G401 (cell line): ENCODE measurements at places on chromosomes 6 and 20.

DNA sequence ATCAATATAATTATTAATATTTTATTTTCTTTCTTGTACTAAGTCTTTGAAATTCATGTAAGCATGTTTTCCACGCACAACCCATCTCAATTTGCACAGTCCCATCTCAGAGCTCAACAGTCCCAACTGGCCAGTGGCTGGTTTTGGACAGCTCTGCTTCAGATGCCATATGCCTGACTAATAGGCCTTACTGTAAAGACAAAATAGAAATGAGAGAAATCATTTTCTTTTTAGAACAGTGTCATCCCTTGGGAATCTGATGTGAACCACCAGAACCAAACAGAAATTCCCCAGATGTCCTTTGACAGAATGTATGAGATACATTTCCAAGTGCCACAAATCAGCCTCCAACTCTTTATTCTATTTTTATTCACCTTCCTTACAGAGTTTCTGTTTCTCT, 338.9 kb downstream of the ESR1 start:
- no peak for DNase-seq

DNA sequence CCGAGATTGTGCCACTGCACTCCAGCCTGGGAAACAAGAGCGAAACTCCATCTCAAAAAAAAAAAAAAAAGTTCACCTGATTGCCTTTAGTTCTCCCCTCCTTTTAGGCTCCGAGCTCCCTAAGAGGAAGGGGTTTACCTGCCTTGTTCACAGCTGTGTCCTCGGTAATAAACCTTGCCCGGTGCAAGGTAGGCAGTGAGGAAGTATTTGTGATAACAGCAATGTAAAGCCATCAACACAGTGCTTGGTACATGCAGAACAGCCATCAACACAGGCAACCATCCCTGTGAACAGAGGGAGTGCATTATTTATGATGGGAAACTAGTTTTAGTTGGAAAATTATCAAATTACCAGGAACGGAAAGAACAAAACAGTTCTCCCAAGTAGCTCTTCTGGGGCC, 1.8 kb upstream of the SPO11 start:
- DNase-seq = no peak

- no peak for DNase-seq
Measured at GRCh38 chr20:37627060-37627766, 66.6 kb upstream of the CTNNBL1 start.

- DNase-seq = no peak
Measured at GRCh38 chr6:53629120-53629477, 36.5 kb downstream of the KLHL31 start.

DNA sequence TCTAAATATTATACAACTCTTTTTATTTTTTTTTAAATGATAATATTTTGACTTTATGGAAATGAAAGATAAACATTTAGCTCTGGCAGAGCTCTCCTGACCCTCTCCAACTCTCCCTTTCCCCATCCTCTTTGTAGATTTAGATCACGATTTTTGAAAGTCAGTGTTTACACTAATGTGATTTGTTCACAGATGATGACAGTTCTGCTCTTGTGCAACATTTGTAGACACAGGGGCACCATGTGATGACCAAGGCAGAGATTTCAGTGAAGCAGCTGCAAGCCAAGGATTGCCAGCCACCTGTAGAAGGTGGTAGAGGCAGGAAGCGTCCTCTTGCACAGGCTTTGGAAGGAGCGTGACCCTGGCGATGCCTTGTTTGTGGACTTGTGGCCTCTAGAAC, 483.2 kb downstream of the QKI start:
- no peak for DNase-seq
